ENCODE measurements at places on chromosomes 12 and 14. TPM values are rescaled to one million over a fixed set of nuclear protein-coding genes. Genes with fewer than 3 reads are reported as not detected.

DNA sequence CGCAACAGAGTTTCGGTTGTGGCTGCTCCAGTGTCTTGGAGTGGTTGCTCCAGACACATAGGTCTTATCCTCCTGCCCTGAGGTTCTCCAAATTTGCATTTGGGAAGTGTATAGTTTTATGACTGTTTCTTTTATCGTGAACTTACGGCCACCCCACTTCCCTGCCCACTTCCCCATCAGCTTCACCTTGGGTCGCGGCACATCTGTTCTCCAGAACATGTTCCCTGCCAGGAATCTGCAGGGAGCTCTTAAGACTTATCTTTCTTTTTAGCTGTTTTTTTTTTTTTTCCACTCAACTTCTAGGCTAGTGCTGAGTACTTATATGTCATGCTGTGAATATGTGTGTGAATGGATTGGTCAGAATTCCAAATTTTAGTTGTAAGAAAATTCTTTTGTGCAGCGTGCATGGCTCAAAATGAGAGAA, 75.4 kb downstream of the ETV6 start:
- no peak for DNase-seq

DNA sequence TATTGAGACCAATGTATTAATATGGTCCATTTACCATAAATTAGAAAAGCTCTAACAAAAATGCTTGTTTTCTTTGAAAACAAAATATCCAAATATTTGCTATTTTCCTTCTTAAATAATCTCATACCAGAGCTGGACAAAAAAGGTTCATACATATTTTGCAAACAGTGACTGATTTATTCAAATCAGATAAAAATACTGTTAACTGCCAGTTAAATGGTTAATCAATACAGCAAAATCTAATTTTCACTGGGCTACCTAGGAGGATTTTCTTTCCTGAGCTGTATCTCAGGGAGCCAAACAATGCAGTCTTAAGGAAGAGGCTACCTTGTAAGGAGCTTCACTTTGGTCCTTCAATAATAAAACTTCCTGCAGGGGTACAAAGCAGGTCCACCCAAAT, 2.0 kb downstream of the FERMT2 start:
- DNase-seq, result no peak

GRCh38 chr12:4277857-4278256, 4.3 kb downstream of the CCND2 start:
- DNase-seq, result no peak

Gene STRN3
- 4.8 TPM for polyA plus RNA-seq

GRCh38 chr12:65967696-65968095, 143.4 kb downstream of the HMGA2 start:
- DNase-seq, result no peak

DNA sequence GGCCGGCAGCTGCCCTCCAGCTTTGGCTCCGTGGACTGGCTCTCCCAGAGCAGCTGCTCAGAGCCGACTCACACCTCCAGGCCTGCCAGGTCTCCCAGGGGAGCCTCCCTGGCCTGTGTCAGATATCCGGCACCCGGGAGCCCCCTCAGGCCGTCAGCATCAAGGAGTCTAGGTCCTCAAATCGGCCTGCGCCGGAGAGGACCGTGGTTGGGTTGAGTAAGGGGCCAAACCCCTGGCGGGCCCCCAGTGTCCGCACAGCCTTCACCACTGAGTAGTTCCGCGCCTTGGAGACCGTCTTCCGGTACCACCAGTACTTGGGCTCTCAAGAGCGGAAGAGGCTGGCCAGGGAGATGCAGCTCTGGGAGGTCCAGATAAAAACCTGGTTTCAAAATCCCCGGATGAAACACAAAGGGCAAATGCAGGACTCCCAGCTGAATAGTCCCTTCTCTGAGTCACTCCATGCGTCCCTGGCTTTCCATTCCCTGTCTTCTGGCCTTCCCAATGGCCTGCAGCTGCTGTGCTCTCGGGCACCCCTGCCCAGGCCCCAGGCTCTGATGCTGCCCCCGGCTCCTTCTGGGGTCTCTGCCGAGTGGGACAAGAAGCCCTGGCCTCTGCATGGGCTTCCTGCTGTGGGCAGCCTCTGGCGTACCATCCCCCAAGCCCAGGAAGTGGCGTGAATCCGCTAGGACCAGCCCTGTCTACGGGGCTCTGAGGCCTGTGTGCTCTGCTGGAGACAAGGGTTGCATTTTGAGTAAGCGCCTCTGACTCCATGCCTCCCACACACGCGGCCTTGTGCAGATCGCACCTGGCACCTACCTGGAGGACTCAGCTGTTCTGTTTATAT, 245.1 kb upstream of the ATXN7L3B start:
- no peak for DNase-seq

Gene AQP6
- polyA plus RNA-seq, result 0.06 TPM

Gene MYH6
- polyA plus RNA-seq, result 0.05 TPM

DNA sequence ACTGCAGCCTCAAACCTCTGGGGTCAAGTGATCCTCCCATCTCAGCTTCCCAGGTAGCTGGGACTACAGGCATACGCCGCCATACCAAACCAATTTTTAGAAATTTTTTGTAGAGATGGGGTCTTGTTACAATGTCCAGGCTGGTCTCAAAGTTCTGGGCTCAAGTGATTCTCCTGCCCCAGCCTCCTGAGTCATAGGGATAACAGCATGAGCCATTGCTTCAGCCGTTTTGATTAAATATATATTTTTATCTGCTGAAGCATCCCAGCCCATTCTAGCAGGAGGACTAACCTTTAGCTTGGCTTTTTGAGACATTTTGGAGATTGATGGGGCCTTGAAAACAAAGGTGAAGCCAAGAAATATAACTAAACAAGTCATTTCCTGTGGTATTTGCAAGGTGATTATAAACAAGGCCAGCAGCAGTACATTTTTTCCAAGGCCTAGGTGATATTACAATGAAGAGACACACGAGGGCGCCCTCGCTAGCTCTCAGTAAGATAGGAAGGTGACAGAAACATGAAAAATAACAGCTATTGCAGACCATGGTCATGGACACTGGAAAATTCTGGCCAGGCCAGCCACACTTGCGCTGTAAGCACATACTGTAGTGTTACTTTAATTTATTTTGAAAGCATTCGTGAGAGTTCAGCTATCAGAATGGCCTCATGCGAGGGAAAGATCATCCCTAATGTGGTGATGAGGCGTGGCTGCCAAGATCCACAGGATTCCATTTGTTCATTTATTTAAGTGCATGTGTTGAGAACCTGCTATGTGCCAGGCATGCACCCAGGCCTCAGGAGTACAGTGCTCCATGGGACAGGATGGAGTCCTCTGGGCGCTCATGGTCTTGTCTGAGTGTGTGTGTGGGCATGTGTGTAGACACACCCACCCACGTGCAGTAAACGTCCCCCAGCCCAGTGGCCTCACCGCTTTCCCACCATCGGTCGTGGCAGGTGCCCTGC, 63.5 kb downstream of the DGLUCY start:
- peak; percentile 66 for DNase-seq

Gene PNN
- 27.5 TPM for polyA plus RNA-seq

GRCh38 chr12:71870416-71870815, 30.9 kb downstream of the TBC1D15 start:
- DNase-seq, result no peak

Gene MUCL1
- polyA plus RNA-seq, result not detected

DNA sequence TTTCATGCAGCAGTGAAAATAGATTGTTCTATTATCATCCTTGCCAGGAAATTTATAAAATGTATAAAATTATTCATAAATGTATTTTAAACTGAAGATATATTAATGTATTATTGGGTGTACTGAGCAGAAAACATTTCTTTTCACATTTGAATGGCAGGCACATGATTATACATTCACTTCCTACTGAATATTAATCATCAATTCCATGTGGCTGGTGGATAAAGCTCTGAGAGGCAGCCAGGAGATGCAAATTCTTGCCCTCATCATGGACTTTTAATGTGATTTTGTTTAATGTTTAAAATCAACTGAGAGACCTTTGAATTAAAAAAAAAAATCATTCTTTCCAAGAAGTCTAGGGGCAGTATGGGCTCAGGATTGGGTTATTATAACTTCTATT, 40.8 kb downstream of the ANO6 start:
- DNase-seq, result no peak

GRCh38 chr14:34650786-34651584, 21.0 kb upstream of the SNX6 start:
- DNase-seq, result no peak

Gene MYL2
- not detected for polyA plus RNA-seq

DNA sequence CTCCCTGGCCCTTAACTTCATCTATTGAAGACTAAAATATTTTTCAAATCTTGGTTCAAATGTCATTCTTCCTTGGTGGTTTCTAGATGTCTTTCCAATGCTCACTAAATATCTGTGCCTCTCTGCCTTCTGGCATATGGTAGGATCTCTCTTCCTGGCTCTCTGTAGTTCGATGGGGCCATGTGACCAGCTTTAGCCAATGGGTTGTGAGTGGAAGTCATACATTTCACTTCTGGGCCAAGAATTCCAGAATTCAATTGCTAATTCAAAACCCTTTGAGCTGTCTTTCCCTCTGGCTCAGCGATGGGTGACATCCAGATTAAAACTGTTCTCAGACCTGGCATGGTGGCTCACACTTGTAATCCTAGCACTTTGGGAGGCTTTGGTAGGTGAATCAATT, 25.8 kb upstream of the CTDSP2 start:
- DNase-seq, result no peak

Gene GALC
- 6.1 TPM for polyA plus RNA-seq

Gene SYT10
- 0.60 TPM for polyA plus RNA-seq

Gene PIWIL1
- 0.02 TPM for polyA plus RNA-seq

GRCh38 chr14:93775158-93775557, 13.1 kb downstream of the PRIMA1 start:
- DNase-seq, result no peak

DNA sequence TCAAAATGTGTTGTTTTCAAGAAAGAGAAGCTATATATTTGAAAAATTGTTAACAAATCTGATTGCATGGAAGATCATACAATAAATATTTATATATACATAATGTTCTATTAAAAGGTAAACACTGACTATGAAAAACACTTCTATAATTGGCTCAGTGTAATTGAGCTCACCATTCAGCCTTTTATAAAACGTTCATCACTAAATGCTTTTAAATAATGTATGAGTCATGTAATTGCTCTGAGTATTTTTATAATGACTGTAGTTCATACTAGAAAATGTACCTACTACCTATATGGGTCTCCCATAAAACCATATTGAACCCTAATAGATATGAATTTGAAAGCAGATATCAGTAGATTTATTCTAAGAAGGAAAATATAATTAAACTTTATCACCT, 240.4 kb upstream of the MGAT4C start:
- no peak for DNase-seq

DNA sequence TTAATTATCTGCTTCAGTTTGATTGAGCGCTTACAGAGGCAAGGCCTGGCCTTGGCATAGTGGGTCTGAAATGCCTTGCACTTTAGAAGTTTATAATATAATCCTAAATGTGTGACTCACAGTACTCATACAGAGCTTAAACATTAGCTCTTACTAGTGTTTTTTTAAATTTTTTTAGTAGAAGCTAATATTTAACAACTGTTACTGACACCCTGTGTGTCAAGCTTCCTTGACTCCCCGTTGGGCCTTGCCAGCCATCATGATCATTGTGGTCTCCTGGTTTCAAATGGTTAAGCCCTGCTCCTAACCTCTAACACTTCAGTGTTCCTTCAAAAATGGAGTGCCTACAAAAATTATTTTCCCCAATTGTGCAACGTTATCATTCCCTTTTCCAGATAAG, 126.9 kb downstream of the GALC start:
- DNase-seq, result no peak

DNA sequence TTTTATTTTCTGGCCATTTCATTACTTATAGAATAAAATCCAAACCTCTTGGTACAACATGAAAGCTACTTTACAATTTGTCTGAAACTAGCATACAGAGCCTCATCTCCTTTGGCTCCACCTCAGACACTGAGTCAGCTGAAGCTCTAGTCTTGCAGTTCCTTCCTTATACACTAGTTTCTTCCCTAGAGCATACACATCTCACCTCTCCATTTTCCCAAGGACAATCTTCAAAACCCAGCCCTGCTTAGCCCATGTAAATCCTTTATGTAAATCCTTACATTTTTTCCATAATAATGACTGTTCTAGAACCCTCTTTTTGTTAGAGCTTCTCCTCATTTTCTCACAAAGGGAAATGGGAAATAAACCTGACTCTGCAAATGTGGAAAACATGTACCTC, 463.4 kb downstream of the SLC16A7 start:
- DNase-seq, result no peak

DNA sequence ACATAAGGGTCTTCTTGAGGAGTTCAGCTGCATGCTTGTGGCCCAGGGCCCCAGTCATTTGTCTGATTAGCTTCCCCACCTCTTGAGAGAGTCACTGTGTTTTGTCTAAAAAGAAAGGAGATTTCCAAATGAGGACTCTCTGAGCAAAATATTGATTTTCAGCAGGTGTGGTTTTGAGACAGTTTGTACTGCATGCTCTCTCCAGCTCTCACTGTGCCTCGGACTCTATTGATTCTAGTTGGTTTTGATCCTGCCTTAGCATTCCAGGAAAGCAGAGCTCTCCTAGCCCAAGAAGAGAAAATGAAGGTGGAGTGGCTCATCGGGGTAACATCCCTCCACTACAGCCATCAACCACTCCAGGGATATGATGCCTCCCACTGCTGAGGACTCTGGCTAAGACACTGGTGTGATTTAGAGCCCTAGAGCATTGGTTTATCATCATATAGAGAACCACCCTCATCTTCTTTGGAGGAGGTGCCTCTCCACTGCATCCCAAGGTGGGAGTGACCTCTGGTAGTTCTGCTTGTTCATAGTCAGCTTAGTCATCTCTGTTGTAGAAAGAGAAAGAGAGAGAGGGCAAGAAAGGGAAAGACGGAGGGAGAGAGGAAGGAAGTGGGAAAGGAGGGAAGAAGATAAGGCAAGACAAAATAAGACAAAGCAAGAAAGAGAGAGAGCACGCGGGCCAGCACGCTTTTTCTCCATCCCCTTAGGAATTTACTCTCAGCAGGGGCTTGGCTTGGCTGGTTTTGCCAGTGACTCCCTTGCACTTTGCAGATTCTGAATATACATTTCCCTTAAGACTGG, 365.6 kb downstream of the DPF3 start:
- DNase-seq, result no peak

DNA sequence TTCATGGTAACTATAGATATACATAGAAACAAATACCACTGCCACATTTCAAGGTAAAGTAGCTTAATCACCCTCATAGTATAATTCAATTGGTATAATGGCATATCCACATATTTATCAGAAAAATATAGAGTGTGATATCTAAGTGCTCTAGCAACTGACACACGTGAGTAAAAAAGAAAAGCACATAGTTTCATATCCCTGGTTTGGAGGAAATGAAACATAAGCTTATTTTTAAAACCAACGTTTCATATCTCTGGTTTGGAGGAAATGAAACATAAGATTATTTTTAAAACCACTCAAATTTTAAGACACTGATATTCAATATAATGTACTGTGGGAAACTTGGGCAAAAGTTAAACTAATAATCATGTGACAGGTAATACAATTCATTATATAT, 2.1 kb downstream of the OR6C70 start:
- DNase-seq, result no peak

DNA sequence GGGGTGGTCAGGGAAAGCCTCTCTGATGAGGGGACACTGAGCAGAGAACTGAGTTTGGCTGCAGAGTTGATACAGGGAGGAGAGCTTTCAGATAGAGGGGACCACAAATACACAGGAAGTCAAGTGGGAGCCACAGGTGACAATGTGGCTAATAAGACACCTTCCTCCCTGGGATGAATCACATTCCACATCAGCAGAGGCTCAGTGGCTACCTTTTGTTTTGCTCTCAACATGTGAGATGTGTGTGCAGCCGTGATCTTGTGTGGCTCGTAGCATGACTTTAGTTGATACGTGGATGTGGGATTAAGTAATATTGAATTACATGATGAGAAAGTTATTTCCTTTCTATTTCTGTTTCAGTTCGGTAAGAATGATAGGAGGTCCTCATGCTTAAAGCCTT, 7.5 kb downstream of the CRADD start:
- no peak for DNase-seq

Gene CISTR
- polyA plus RNA-seq, result not detected

GRCh38 chr12:115849262-115849943, 428.1 kb downstream of the MED13L start:
- DNase-seq, result no peak
